ENCODE measurements at places on chromosomes 2 and 18.

- no peak for DNase-seq
Observed at GRCh38 chr2:108370080-108370479, 7.7 kb upstream of the SULT1C4 start.

- DNase-seq, result no peak
Observed at GRCh38 chr2:135942936-135943688, 42.3 kb downstream of the DARS1 start.

DNA sequence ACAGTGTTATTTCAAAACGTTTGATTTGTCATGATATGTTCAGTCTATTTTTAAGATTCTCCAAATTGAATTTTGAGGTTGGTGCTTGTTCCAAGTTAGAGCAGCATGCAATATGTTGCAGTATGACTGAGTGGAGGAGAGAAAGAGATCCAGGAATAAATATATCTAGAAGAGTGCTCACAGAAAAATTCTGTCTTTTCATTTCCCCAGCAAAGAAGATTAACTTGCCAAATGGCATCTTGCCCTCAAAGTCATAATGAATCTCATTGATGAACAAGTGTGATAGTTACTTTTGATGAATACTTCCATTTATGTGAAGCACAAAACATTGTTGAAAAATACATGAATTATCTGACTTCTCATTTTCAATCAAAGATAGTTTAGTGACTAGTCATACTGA lies 95.9 kb downstream of the KCNJ3 start:
- no peak for DNase-seq

DNA sequence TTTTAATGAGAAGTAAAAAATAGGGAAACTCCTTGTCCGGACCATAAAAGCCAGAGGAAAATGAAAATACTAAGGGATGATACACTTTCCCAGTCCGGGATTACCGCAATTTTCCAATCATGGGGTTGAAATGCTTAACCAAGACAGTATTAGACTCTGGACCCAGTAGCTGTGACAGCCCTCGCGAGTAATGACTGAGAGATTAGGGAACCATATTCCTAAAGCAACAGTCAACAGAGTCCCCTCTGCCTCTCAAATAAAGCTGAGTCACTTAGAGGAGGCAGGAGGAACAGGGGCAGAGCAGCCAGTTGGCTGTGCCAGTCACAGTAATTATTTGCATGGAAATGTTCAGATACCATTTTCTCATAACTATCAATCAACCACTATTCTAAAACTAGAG lies 34.8 kb downstream of the GPATCH11 start:
- no peak for DNase-seq

DNA sequence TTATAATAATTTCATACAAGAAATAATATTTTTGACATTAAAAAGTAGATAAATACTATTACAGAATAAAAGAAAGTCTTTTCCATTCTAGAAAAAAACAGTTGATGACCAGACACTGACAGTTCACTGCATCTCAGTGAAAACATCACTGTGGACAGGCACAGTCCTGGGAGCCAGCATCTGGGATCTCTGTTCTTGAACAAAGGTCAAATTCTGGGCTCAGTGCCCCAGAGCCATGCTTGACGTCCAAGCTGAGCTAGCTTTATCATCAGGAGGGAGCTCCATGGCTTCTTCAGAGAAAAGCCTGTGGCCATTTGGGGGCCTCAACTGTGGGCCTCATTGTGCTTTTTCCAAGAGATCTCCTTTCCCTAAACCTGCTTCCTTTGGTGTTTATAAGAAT lies 86.1 kb upstream of the SRD5A2 start:
- no peak for DNase-seq

DNA sequence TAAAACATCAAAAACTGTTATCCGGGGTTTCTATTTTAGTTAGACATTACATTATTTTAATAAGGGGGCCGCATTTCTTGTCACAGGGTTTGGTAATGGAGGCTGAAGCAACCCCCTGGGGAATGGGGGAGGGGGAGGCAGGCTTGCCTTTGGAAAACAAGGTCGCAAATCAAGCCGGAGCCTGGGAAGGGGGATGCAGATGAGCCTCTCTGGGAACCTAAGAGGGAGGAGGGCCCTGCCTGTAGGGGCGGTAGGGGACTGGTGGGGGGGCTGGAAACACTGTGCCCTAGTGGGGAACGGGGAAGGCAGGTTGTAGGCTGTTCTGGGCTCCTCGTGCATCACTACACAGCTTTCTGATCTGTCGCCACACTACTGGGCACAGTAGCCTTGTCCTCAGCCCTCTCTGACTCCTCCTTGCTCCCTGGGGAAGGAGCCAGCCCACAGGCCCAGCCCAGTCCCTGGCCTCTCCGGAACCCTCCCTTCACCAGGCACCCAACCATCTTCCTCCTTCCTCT lies 170.2 kb upstream of the SMAD2 start:
- no peak for DNase-seq

- DNase-seq, result no peak
Observed at GRCh38 chr2:200350850-200351285, 44.4 kb downstream of the SPATS2L start.

DNA sequence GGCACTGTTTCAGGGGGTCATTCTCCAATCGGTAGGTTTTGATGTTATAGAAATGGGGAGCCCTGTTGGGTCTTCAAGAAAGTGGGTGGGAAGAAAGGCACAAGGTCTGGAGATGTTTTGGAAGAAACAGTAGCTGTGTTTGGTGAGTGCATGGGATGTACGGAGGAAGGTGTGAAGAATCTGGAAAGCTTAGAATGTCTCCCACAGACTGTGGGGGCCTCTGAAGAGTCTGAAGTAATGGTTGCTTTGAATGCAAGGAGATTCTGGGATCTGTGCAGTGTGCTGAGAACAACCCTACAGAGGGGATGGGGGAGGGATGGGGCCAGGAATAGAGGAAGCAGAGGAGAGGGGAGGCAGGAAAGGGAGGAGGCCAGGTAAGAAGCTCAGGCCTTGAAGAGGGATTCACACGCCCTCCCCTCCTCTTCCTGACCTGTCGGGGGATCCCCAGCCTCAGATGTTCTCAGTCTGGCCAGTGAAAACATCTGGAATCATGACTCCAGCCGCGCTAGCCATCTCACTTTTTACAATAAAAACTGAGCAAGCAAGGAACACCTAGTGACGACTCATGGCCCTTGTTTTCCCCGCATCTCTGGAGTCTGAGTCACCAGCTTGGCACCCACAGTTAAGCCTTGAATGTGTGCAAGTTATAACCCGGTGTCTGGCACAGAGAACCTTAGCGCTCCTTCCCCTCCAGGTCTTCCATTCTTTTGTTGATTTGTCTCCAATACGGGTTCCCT lies 74.2 kb downstream of the SH3BP4 start:
- DNase-seq, result no peak

DNA sequence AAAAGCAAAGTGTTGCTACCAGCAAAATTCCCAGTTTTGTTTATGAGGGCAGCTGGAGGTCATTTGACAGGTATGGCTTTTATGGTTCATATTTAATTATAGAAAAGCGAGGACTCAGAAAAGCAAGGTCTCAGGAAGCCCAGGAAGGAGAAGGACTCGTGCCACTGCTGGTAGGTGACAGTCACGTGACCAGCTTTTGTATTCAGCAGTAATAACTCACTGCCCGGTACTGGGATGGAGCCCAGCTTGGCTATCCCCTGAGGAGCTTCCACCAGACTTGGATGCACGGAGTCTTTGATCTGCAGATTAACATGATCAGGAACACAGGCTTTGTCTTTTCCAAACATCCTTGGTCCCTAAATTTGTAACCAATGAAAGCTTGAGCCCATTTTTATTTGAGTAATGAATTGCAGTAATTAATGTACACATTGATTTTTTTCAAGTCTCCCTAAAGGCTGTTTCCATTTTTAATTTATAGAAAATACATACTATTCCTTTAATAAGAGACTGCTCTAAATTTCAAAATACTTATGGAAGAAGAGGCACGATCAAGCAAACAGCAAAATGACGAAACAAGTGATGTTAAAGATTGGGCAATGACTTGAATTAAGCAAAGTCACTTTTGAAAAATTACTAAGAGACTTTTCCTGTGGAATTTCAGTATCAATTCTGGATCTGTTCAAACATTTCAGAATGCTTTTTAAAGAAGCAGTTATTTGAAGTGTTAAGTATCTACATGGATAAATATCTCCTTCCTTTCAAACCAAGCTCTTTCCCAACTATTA lies 251.7 kb upstream of the HNRNPA3 start:
- no peak for DNase-seq

- DNase-seq, result no peak
Observed at GRCh38 chr2:221501210-221501882, 70.8 kb downstream of the EPHA4 start.
